ENCODE measurements at places on chromosomes 2 and 18.

- DNase-seq, result no peak
Measured at GRCh38 chr2:71190656-71191569, 36.0 kb downstream of the PAIP2B start.

DNA sequence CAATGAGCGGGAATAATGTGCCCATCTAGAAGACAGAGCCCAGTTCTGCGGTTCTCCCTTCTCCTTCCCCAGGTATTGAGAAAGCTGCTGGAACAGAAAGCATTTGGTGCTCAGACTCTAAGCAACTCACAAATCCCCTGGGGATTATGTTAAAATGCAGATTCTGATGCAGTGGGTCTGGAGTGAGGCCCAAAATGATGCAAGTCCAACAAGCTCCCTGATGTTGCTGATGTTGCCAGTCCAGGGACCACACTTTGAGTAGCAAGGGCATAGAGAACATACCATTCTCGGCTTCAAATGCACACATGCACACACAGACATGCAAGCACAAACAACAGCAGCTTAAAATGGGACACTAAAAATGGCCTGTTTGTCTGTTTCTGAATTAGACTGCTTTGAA lies 274.8 kb upstream of the NCKAP5 start:
- DNase-seq, result no peak

GRCh38 chr18:7104649-7105048 lies 12.9 kb downstream of the LAMA1 start:
- no peak for DNase-seq

- DNase-seq, result no peak
Measured at GRCh38 chr2:136005462-136006196, 20.2 kb upstream of the DARS1 start.

DNA sequence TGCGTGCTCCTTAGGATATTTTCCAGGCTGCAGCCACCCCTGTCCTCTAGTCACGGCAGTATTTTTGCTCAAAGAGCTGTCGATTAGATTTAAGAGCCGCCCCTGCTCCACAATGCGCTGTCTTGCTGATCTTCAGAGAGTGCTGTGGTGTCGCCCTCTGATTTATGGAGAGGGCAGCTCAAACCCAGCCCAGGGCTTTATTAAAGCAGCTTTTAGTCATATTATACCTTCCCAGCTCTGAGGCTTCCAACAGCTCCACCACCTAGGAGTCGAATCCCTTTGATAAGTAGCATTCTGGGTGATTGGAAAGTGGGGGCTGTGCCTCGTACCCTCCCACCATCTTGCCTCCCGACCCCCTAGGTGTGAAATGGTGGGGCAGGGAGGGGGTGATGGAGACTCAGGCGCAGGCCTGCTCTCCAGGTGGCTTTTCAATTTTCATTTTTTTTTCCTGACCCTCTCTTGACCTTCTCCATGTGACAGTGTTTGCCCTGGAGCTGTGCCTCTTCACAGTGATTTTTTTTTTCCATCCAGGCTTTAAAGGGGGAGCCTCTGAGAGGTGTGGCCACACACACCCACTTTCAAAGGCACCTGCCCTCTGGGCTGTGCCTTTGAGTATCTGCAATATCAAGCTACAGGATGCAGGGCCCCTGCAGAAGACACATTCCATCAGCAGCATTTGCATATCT lies 53.1 kb upstream of the NRP2 start:
- no peak for DNase-seq

- DNase-seq, result no peak
Measured at GRCh38 chr2:197274349-197274748, 36.2 kb downstream of the ANKRD44 start.

- no peak for DNase-seq
Measured at GRCh38 chr2:172285010-172285621, 142.3 kb upstream of the ITGA6 start.

- DNase-seq, result no peak
Measured at GRCh38 chr2:102892698-102893310, 131.0 kb downstream of the TMEM182 start.

- peak; percentile 76 for DNase-seq
Measured at GRCh38 chr2:55049043-55049820, 1.0 kb downstream of the RTN4 start.

DNA sequence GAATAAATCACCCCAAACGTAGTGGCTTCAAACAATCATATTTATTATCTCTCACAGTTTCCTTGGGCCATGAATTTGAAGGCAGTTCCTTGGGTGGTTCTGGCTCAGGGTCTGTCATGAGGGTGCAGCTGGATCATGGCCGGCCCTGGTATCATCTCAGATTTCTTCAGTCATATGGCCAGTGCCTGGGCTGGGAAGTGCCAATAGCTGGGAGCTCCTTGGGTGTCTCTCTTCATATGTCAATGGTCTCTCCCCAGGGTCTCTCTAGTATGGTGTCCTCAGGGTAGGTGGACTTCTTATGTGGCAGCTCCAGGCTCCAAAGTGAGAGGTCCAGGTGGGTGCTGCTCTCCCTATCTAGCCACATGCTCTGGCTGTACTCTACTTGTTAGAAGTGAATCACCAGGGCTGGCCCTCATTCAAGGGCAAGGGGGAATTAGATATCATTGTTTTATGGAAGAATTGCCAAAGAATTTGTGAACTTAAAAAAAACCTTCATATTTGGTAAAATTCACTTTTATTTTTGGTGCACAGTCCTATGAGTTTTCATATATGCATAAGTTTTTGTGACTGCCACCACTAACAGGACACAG lies 15.4 kb downstream of the FHOD3 start:
- no peak for DNase-seq

DNA sequence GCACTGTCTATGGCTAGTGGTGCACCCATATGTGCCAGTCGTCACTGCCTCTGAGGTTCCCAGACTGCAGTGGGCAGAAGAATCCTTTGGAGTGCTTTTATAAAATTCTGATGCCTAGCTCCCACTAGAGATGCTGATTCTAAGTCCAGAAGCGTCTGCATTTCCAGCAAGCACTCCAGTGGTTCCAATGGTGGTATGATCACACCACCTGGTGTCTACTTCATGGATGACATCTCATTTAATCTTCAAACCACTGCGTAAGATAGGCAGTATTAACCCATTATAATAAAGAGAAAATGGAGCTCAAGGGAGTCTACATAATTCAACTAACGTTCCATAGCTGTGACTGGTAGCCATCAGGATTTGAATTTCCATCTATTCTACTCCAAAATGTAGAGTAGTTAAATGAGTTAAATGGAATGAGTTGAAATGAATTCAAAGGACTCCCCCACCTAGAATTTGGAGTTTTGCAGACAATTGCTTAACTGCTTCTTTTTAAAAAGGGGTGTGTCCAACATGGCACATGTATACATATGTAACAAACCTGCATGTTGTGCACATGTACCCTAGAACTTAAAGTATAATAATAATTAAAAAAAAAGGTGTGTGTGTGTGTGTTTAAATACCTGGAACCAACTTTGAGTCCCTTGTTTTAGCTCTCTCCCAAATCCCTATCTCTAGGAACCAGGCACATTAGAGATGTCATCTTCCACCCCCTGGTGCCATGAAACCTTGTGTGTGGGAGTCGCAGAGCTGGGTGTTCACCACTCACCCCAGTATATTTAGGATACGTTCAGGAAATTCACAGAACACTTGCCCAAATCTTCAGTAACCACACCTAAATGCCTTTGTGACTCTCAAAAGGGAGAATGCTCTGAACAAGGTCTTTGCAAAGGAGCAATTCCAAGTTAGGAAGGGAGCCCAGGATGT lies 14.1 kb downstream of the LAMA3 start:
- no peak for DNase-seq

- no peak for DNase-seq
Measured at GRCh38 chr2:37300578-37300977, 24.1 kb downstream of the PRKD3 start.

GRCh38 chr18:13477147-13477683 lies 249.1 kb downstream of the FAM210A start:
- DNase-seq, result no peak

GRCh38 chr2:191748059-191748461 lies 70.1 kb downstream of the NABP1 start:
- no peak for DNase-seq

DNA sequence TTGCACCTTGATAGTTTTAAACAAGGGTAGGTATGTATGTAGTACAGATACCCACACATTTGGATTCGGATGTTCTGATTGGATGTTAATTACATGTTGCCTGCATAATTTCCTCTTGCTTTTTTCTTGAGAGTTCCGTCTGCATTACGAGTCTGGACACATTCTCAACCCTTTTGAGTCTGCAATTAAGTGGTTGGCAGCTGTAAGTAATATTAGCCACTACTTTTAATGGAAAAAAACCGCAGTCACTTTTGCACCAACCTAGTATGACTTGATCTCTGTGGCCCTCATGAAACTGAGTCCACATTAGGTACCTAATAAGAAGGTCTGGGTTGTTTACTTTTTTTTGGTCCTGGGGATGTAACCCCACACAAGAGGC lies 217.3 kb downstream of the VAPA start:
- no peak for DNase-seq

DNA sequence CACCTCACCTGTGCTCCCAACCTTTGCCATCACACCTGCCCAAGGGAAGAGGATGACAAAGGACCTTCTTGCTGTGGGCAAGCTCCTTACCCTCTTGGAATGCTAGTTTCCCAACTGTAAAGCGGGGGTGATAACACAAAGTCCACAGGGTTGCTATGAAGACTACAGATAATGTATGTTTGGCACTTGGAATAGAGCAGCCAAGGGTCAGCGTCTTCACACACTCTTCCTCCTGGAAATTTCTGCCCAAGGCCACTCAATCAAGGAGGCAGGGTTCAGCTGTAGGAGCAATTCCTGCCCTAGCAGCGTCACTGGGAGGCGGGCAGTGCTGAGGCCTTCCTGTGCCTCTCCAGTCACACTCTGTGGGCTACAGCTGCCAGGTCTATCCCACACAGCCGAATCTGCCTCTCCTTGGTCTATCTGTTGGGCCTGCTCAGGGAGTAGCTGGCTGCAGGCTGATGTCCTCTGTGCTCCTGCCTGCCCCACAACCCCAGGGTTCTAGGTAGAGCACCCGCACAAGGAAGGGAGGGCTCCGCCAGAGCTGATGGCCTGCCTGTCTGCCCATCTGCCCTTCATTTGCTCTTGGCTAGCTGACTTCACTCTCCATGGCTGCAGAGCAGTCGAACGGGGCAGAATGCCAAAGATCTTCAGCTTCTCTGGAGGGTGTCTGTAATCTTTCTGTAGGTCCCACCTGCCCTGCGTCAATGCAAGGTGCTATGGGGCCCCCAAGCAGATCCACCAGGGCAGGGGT lies 91.9 kb downstream of the MRO start:
- DNase-seq, result no peak

- DNase-seq, result no peak
Measured at GRCh38 chr2:218128781-218129457, 3.1 kb downstream of the CXCR2 start.

- no peak for DNase-seq
Measured at GRCh38 chr2:38039121-38039910, 36.6 kb downstream of the CYP1B1 start.

- DNase-seq, result no peak
Measured at GRCh38 chr2:136290326-136290725, 172.4 kb upstream of the CXCR4 start.

DNA sequence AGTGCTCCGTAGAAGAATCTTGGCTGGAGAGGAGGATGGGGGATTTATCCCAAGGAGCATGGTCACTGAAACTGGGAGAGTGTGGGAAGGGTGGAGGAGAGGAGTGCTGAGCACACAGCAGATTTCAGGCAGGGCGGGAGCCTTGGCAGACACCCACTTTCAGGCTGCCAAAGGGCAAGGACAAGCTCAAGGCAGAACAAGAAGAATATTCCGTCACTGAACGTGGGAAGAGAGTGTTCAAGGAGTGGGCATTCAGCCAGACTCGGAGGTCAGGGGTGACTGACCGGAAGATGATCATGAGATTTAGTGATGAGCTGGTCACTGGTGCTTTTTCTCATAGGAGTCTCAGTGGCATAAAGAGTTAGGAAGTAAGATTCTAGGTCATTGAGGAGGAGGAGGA lies 136.2 kb upstream of the RASGRP3 start:
- no peak for DNase-seq

Data from right renal pelvis (tissue), 4 donors.